ENCODE measurements at places on chromosomes 13 and 19.

GRCh38 chr19:55087542-55087901, 11.9 kb downstream of the EPS8L1 start:
- peaks cover 29% of the 10 kb centered on the region for H3K27me3 ChIP-seq
- peaks cover 32% of the 10 kb centered on the region for H3K4me1 ChIP-seq
- H3K4me3 ChIP-seq, result peak overlapping the region; percentile 60
- no peak for DNase-seq
- peak overlapping the region; percentile 85 for H3K27ac ChIP-seq
- H3K36me3 ChIP-seq, result peaks cover 24% of the 10 kb centered on the region

- H3K4me3 ChIP-seq, result no peak overlapping the region
- H3K36me3 ChIP-seq, result no peaks in the 10 kb centered on the region
- H3K27me3 ChIP-seq, result no peaks in the 10 kb centered on the region
- no peak overlapping the region for H3K27ac ChIP-seq
- H3K4me1 ChIP-seq, result peaks cover 3% of the 10 kb centered on the region
Observed at GRCh38 chr13:33263976-33264619, 21.5 kb downstream of the STARD13 start.

DNA sequence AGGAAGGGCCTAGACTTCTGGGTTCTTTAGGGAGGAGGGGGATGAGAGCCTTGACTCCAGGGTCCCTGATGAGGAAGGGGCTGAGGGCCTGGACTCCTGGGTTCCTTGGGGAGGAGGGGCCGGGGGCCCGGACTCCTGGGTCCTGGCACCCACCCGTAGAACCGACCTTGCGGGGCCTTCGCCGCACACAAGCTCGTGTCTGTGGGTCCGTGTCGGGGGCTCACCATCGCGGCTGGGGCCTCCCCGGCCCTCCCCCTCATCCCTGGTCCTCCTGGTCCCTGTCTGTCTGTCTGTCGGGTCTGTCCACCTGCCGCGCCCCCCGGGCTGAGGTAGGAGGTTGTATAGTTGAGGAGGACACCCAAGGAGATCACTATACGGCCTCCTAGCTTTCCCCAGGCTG, 662 bp upstream of the SPACA6 start:
- DNase-seq, result no peak
- no peaks in the 10 kb centered on the region for H3K27me3 ChIP-seq
- H3K27ac ChIP-seq, result no peak overlapping the region
- peaks cover 20% of the 10 kb centered on the region for H3K4me1 ChIP-seq
- no peak overlapping the region for H3K4me3 ChIP-seq
- no peaks in the 10 kb centered on the region for H3K36me3 ChIP-seq

DNA sequence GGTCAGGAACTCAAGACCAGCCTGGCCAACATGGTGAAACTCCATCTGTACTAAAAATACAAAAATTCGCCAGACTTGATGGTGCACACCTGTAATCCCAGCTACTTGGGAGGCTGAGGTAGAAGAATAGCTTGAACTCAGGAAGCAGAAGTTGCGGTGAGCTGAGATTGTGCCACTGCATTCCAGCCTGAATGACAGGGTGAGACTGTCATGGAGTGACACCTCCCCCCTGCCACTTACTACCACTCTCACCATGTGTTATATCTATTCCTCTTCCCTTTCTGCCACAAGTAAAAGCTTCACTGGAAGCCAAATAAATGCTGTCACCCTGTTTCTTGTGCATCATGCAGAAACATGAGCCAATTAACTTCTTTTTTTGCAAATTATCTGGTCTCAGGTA, 10.6 kb upstream of the CEACAM4 start:
- no peak overlapping the region for H3K4me3 ChIP-seq
- no peak overlapping the region for H3K27ac ChIP-seq
- H3K4me1 ChIP-seq, result no peaks in the 10 kb centered on the region
- DNase-seq, result no peak
- H3K36me3 ChIP-seq, result no peaks in the 10 kb centered on the region

- peaks cover 52% of the 10 kb centered on the region for H3K27me3 ChIP-seq
- no peak for DNase-seq
- peak overlapping the region; percentile 34 for H3K4me3 ChIP-seq
- H3K36me3 ChIP-seq, result no peaks in the 10 kb centered on the region
Observed at GRCh38 chr19:29530540-29531457, 5.0 kb downstream of the VSTM2B start.

GRCh38 chr13:69324090-69324886, 783.3 kb upstream of the ATXN8OS start:
- no peaks in the 10 kb centered on the region for H3K27me3 ChIP-seq
- H3K4me1 ChIP-seq, result no peaks in the 10 kb centered on the region
- H3K36me3 ChIP-seq, result no peaks in the 10 kb centered on the region
- H3K4me3 ChIP-seq, result no peak overlapping the region
- DNase-seq, result peak; percentile 3

DNA sequence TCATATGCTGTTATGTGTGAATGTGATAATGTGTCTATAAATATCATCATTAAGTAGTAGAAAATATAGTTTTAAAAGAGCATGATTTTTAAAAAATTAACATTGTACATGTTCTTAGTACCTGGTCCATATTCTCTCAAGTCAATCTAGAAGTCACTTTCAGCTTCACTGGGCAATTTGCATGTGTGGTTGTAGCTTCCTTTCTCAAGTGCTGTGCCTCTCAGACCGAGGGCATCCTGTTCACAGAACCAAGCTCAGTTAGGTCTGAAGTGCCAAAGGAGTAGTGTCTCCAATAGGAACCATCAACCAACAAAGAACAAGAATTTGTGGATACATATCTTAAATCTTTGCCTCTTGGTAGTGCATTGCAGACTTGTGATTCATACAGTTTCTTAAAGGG, 541.8 kb upstream of the SLC10A2 start:
- H3K27ac ChIP-seq, result no peak overlapping the region
- H3K4me3 ChIP-seq, result no peak overlapping the region
- no peaks in the 10 kb centered on the region for H3K27me3 ChIP-seq
- DNase-seq, result no peak
- no peaks in the 10 kb centered on the region for H3K4me1 ChIP-seq

DNA sequence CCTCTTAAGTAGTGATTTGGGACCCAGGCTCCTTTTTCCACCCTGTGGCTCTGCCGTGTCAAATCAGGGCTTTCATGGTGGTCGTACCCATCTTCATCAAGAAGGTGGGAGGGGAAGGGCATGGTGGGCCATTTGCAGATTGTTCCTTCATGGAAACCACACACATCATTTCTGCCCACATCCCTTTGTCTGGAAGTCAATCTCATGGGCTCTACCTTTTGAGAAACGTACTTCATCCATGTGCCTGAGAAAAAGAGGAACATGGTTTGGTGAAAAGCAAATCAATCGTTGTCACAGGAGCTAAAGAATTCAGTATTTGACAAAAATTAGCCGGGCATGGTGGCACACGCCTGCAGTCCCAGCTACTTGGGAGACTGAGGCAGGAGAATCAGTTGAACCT, 233.4 kb downstream of the FOXO1 start:
- no peaks in the 10 kb centered on the region for H3K27me3 ChIP-seq
- peaks cover 19% of the 10 kb centered on the region for H3K4me1 ChIP-seq
- H3K4me3 ChIP-seq, result no peak overlapping the region
- no peak for DNase-seq
- no peak overlapping the region for H3K27ac ChIP-seq

GRCh38 chr13:46684287-46685001, 112.5 kb downstream of the ESD start:
- peak; percentile 23 for DNase-seq
- H3K27me3 ChIP-seq, result no peaks in the 10 kb centered on the region
- H3K36me3 ChIP-seq, result no peaks in the 10 kb centered on the region
- H3K4me1 ChIP-seq, result peaks cover 7% of the 10 kb centered on the region
- no peak overlapping the region for H3K4me3 ChIP-seq

GRCh38 chr19:33390101-33390907, 16.8 kb downstream of the CEBPG start:
- H3K4me1 ChIP-seq, result no peaks in the 10 kb centered on the region
- H3K27ac ChIP-seq, result no peak overlapping the region
- no peak overlapping the region for H3K4me3 ChIP-seq
- peaks cover 7% of the 10 kb centered on the region for H3K36me3 ChIP-seq
- no peak for DNase-seq

GRCh38 chr19:12237143-12237839, 57.4 kb downstream of the ZNF44 start:
- H3K4me3 ChIP-seq, result no peak overlapping the region
- H3K36me3 ChIP-seq, result peaks cover 2% of the 10 kb centered on the region
- no peak overlapping the region for H3K27ac ChIP-seq

- no peaks in the 10 kb centered on the region for H3K36me3 ChIP-seq
- H3K4me3 ChIP-seq, result no peak overlapping the region
- no peak overlapping the region for H3K27ac ChIP-seq
- H3K27me3 ChIP-seq, result no peaks in the 10 kb centered on the region
- peaks cover 10% of the 10 kb centered on the region for H3K4me1 ChIP-seq
Observed at GRCh38 chr19:45128146-45128545, 32.6 kb downstream of the NKPD1 start.

DNA sequence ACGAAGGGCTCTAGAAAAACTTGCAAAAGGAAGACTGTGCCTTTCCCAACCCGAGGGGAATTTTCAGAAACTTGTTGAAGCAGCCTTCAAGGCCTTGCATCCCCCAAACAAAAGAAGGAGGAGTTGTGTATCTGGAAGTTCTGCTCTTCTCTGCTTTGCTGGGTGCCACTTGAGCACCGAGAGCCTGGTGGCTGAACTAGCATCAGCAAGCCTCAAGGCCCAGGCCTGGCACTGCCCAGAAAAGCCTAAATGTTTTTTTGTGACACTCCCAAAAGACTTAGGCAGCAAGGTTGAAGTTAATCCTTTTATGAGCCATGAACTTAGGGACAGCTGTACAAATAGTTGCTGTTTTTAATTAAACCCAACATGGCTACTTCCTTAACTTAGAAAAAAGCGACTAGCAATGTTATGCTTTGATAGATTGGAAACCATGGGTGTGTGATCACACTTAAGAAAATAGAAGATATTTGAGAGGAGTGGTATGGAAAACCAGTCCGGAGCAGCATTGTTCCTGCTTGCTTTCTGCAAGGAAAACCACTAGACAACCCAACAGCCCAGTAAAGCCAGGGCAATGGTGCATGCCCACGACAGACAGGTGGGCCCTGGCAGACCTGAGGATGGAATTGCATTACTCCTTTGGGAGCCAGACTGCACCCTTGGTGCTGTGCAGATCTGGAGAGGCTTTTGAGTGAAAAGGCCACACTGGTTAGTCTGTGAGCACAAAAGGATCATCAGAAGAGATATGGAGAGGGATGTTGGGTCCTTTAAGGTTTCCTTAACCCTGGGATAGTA, 788 bp upstream of the DLEU7 start:
- H3K4me1 ChIP-seq, result peaks cover 9% of the 10 kb centered on the region
- H3K27ac ChIP-seq, result no peak overlapping the region
- no peaks in the 10 kb centered on the region for H3K27me3 ChIP-seq
- peaks cover 6% of the 10 kb centered on the region for H3K36me3 ChIP-seq

DNA sequence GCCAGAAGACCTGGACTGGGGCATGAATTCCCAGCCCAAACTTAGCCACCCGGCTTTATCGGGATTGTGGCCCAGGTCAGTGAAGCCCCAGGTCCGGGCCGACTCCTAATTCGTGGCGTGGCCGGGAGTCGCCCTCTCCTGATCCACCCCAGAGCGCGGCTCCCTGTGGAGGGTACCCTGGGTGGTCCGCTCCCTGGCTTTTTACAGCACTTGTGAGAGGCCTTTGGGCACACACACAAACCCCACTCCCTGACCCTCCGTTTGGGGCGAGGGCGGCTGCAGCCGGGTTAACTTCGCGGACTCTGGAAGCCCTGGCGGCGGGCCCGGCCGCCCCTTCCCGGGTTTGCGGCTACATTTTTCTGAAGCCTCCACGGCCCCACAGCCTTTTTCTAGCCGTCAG, 56.4 kb downstream of the ZNF568 start:
- no peak for DNase-seq
- H3K36me3 ChIP-seq, result no peaks in the 10 kb centered on the region
- no peaks in the 10 kb centered on the region for H3K4me1 ChIP-seq

GRCh38 chr13:90414691-90415596, 932.5 kb upstream of the MIR17HG start:
- peaks cover 3% of the 10 kb centered on the region for H3K4me1 ChIP-seq
- no peak overlapping the region for H3K4me3 ChIP-seq

GRCh38 chr13:32960626-32961025, 55.6 kb upstream of the KL start:
- H3K4me1 ChIP-seq, result no peaks in the 10 kb centered on the region
- H3K36me3 ChIP-seq, result no peaks in the 10 kb centered on the region
- H3K4me3 ChIP-seq, result no peak overlapping the region
- no peak for DNase-seq

DNA sequence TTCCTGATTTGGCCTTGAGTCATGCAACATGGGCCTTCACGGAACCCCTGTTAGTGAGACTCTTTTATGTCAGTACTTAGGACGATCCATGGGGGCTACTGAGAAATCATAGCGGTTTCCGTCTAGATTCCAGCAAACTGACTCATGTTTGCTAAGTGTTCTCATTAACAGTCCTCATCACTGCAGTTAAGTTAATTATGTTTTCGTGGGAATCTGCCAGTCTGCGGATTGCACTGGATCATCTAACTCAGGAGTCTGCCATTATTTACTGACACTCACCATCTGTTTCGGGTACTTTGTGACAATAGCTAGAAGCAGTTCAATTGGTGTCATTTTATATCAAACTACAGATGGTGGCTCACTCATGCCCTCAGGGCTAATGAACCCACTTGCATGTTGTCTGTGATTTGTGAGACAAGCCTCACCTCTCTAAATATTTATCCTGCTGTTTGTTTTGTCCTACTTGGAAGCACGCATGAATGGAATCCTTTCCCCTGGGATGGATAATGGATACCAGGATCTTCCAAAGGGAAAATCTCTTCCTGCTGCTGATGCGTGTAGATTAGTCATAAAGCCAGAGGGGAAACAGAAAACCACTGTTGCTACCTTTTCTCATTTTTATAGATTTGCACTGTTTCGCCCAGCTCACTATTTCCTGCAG, 61.8 kb downstream of the RAB20 start:
- H3K27ac ChIP-seq, result no peak overlapping the region
- no peak for DNase-seq
- H3K36me3 ChIP-seq, result peaks cover 99% of the 10 kb centered on the region
- H3K4me3 ChIP-seq, result no peak overlapping the region
- no peaks in the 10 kb centered on the region for H3K4me1 ChIP-seq

GRCh38 chr13:99214731-99215130, 14.1 kb downstream of the UBAC2 start:
- H3K4me3 ChIP-seq, result no peak overlapping the region
- DNase-seq, result no peak
- peaks cover 7% of the 10 kb centered on the region for H3K36me3 ChIP-seq
- peak overlapping the region; percentile 38 for H3K27ac ChIP-seq

Measured in neuronal stem cell (in vitro differentiated cells).